Tibial nerve (tissue), 4 donors: ENCODE measurements at places on chromosomes 11 and 22. TPM values are rescaled to one million over a fixed set of nuclear protein-coding genes. Genes with fewer than 3 reads are reported as not detected.

SLC5A12 gene
- total RNA-seq = 0.63 TPM

APOA5 gene
- not detected for total RNA-seq

P2RX6 gene
- 0.90 TPM for total RNA-seq

OR51S1 gene
- not detected for total RNA-seq

OVOL1 gene
- total RNA-seq = not detected
